ENCODE measurements at places on chromosomes 2 and 18.

DNA sequence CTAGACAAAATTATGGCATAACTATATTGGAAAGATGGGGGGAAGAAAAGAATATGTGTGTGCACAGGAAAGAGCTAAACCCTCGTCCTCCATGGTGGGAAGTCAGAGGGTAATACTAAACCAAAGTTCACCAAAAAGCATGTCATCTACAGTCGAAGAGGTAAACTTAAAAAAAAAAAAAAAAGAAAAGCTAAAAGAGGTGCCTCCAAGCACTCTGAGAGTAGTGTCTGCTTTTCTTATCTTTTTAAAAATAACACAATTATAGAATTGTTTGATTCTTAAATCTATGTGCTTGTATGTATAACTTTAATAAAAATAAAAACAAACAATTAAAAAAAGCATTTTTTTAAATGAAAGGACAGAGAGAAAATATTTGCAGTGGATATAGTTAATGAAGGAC is 77.3 kb upstream of the MYCN start:
- no peak for DNase-seq

DNA sequence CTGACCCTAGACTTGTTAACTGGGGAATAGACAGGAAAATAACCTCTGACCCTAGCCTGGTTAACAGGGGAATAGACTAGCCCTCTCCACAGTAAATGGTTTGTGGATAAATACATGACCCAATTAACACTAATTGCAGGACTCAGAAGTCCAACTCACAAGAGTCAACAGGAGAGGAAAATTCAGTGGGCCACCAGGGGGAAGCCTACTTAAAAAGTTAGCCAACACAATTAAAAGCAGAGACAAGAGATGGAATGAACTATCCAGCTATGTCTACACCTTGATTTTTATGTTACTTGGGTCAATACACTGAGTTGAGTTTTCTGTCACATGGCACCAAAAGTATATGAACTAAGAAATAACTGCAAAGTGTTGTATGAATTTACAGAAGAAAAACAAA is 158.8 kb upstream of the SLC39A10 start:
- DNase-seq: no peak

DNA sequence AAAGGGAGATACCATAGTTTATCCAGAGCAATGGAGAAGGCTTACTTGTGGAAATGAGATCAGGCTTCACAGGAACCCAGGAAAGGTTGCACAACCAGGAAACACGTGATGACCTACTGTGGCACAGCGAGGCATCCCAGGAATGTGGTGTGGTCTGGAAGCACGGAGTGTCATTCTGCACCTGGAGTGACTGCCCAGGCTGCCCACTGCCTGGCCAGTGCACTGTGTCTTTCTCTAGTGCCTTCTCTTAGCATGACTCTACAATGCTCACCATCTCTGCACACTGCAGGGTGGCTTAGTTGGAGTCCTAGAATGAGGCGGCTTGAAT is 48.9 kb downstream of the CHST9 start:
- DNase-seq: no peak

DNA sequence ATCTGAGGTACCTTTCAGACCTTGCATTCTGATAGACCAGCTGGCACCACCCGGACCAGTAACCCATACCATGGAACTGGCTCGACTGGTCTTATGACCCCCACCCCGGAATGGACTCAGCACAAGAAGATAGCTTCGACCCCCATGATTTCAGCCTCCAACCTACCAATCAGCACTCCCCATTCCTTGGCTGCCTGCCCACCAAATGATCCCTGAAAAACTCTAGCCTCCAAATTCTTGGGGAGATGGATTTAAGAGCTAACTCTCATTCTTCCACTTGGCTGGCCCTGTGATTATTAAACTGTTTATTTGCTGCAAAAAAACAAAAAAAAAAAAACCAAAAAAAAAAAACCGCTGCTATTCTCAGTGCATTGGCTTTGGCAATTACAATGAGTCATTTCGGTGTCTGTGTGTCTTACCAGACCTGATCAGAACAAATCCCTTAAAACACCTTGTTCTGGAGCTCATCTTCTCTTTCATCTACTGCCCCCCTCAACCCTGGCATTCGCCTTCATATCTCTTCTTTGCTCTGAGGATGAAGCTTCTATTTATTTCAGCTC is 60.1 kb upstream of the KIF5C start:
- DNase-seq: no peak

GRCh38 chr2:33765122-33765521 is 166.0 kb upstream of the FAM98A start:
- DNase-seq: no peak

GRCh38 chr2:162234620-162235462 is 8.4 kb downstream of the FAP start:
- no peak for DNase-seq

DNA sequence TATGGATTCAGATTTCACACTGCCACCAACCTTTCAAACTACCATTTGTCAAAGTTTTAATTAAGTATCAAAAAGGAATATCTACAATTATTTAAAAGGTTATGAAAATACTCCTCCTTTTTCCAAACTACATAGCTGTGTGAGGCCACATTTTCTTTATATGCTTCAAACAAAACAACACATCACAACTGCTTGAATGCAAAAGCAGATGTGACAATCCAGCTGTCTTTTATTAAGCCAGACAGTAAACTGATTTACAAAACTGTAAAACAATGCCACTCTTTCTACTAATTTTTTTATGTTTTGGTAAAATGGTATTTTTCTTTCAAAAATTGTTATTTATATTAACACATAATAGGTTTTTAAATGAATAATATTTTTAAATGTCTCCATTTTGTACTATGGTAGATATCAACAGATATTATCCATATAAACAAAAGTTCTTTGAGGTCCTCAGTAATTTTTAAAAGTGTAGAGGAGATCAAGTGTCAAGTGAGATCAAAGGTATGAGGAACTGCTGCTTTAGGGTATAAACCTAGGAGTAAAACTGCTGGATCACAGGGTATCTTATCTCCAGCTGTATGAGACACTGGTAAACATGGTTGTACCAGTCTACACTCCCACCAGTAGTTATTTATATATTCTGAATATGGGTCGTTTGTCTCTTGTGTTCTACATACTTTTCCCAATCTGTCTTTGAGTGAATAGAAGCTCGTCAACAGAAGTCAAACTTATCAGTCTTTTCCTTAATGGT is 68.8 kb upstream of the SERTAD2 start:
- DNase-seq: no peak

GRCh38 chr2:226802573-226802972 is 3.0 kb upstream of the IRS1 start:
- DNase-seq: peak; percentile 52

DNA sequence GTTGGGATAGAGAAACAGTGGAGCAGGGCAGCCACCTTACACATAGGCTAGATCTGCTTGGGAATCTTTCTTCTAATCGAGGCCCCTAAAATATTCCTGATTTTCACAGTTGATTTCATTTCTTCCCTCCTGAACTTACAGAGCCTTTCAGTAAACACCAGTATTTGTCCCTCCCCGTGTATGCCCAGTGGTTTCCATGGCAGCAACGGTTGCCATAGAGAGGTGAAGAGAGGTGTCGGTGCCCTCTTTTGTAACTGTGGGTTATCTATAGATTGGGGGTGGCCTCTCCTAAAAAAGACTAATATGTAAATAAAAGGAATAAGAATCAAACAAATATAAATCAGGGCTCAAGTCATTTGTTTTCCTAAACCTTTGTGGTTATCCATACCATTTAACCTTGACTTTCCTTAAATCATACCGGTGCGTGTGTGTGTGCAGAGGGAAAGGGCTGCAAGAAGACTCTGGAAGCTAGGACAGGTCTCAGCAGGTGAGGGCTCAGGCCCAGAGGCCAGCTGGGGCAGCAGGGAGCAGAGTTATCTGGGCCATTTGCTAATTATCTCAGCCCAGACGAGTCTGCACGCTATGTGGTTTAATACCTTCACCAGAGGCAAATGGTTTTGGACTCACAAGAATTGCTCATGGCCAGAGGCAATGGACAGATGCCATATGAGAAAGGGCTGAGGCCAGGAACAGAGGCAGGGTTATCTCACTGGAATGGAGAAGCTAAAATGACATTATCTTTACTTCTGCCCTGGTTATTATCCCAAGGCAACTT is 35.5 kb downstream of the LIPG start:
- DNase-seq: peak; percentile 81

GRCh38 chr2:150133623-150134022 is 353.8 kb downstream of the RND3 start:
- no peak for DNase-seq

- DNase-seq: no peak
Measured at GRCh38 chr18:72866442-72866900, 1.3 kb downstream of the NETO1 start.

- DNase-seq: no peak
Measured at GRCh38 chr2:42967959-42968674, 175.7 kb upstream of the HAAO start.

- no peak for DNase-seq
Measured at GRCh38 chr2:71540818-71541217, 87.5 kb downstream of the DYSF start.

- DNase-seq: no peak
Measured at GRCh38 chr2:21429747-21430146, 306.0 kb downstream of the TDRD15 start.

DNA sequence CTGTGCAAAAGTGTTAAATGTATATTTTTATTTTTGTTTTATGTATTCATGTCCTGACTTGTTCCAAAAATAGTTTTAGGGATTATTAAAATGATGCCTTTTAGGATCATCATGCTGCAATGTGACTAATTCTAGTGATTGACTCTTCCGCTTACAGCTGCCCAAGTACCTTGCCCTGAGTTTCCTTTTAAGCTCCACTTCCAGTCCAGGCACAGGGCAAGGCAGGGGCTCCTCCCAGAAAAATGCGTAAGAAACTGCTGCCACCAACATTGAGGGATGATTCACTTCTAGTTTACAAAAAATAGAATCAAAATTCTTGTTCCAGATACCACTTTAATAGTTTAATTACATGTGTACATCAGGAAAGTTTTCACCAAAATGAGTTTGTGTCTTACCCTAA is 116.4 kb downstream of the IRS1 start:
- no peak for DNase-seq

DNA sequence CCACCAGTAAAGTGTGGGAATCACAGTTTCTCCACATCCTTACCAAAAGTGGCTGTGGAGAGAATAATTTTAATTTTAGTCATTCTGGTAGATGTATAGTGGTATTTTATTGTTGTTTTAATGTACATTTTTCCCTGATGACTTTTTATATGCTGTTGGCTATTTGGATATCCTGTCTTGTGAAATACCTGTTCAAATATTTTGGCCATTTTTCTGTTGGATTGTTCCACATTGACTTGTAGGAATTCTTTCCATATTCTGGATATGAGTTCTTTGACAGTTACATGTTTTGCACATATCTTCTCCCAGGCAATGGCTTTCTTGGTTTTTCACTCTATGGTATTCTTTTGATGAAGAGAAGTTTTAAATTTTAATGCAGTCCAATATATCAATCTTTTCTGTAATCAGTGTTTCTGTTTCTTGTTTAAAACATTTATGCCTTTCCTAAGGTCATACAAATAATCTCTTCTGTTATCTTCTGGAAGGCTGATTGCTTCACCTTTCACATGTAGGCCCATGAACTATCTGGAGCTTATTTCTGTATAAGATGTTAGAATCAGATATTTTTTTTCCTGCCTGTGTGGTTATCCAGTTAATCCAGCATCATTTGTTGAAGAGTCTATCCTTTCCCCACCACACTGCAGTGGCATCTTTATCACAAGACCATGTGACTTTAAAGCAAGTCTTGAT is 19.0 kb downstream of the AFTPH start:
- DNase-seq: no peak

GRCh38 chr18:3156325-3156640 is 63.5 kb downstream of the MYOM1 start:
- peak; percentile 9 for DNase-seq

DNA sequence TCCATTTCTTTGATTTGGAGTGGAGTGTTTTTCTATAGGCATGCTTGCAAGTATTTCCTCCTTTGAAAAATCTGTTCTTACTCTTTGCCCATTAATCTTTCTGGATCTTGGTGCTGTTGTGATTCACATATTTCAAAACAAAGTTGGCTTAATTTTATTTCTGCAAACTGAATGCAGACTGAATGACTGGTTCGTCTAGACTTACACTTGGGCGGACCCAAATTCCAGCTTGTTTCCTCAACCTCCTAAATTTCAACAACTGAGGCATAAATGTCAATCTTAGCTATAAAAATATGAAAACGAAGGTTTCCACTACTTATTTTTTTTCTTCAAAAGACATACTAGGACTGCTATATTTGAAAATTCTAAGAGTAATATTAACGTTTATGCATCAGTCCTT is 59.0 kb downstream of the ANKRD44 start:
- DNase-seq: no peak

DNA sequence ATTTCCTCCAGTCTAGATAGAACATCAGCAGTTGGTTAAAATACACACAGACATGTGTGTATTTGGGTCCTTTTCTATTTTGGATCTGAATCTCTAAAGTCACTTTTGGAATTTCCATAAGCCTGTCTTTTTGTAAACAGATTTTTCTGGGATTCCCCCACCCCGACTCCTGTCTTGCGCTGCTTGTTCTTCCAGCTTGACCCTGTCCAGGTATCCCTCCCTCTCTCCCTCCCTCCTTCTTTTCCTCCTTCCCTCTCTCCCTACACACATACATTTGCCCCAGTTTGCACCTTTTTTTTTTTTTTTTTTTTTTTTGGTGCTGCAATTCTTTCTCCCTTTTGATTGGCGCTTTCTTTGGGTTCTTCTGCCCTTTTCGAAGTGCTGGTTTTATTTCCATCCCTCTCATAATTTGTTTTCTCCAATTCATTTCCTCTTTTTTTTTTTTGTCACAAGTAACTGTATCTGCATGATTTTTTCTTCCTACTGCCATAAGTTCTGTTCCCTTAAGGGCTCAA is 114.8 kb upstream of the SERTAD2 start:
- no peak for DNase-seq

DNA sequence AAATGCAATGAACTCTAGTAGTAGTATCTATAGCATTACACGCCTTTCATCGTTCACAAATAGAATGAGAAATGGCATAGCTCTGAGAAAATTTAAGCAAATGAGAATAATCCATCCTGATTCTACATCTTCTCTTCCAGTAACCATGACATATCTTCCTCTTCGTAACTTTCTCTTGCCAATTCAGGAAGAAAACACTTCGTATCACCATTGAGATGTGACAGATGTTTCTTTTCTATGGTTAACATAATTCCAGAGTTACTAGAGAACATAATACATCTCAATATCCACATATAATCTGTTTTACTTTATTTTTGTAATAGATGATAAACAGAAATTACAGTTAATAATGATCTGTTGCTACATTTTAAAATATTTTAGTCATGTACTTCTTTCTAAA is 1527.4 kb downstream of the LRP1B start:
- DNase-seq: no peak

All from foreskin melanocyte (primary cell).